C1 segment of cervical spinal cord (tissue), 14 donors: ENCODE measurements at places on chromosomes 3 and 15.

DNA sequence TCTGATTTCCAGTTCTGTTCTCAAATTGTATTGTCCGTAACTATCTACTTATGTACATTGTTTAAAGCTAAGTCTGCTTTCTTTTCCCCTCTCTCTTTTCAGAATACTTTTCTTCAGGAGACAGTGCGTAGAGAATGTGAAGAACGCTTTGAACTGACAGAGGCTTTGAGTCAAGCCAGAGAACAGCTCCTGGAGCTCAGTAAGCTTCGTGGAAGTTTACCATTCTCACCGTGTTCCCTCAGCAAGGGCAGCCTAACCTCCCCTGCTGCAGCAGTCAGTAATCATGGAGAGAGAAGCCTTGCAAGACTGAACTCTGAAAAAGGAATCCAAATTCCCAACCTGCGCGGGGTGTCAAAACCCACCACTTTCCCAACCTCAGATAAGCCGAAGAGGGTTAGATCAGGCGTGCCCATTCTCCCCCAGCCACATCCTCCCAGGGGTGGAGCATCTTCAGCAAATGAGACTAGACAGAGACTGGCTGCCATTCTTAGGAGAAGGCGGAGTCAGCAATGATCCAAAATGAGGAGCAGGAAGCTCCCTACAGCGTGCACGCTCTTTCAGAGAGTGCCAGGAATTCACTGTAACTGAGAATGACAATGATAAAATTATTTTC is 114.6 kb downstream of the CCNL1 start:
- DNase-seq = no peak

- no peak for DNase-seq
Observed at GRCh38 chr3:16897254-16897926, 12.6 kb downstream of the PLCL2 start.

DNA sequence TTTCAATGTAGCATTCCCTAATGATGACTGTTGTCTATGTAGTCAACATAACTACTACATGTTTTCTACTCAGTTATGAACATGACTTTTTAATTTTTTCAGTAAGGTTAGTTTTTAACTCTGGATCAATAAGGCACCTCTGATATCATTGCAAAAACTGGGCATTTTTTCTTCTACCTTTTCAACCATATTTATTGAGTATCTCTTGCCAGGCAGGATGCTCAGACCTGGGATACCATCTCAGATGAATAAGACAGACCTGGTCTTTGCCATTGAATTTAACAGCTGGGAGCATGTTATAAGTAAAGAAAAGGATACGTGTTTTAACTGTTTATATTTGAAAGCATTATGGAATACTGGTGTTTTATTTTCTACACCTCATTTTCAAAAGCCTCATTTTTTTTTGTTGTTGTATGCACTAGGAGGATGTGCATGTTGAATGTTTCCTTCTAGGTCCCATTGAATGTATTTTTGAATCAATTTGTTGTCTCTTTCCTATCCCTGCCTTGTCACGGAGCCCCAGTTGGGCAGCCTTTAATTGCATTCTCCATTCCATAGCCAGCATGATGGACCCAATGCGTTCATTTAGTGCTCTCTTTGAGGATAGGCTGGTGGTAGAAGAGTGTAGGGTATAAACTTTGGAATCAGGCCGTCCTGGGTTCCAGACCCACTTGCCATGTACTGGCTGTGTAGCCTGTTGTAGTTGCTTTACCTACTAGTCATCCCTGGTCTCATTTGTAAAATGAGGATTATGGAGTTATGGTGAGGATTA is 3.7 kb downstream of the TGFBR2 start:
- DNase-seq = no peak

DNA sequence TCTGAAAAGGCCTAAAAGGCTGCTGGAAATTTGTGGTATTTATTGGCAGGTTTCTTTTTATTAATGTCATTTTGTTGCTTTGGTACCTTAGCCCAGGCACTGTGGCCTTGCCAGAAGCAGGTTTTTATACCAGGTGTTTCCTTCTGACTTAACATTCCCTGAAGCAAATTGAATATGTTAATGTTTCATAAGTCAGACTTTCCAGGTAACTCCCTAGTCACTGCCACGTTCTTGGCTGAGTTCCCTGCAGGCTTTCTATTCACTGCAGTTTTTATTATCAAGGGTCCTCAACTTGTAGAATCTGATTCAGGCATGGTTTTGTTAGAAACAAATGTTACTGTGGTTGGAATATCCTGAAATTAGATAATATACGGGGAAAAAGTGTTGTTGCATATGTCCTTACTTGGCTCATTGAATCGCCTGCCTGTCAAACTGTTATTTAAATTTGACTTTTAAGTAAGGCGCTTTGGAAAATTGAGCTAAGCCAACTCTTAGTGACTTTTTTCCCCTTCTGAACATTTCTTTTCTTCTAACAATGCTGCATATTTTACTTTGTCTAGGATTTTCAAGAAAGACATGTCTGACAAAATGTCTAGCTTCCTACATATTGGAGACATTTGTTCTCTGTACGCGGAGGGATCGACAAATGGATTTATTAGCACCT is 22.9 kb downstream of the ITPR1 start:
- DNase-seq = no peak

- no peak for DNase-seq
Observed at GRCh38 chr15:76930831-76931396, 635 bp upstream of the RCN2 start.

- no peak for DNase-seq
Observed at GRCh38 chr15:71660501-71660900, 149.9 kb upstream of the NR2E3 start.

GRCh38 chr3:180416111-180416594 is 185.8 kb upstream of the TTC14 start:
- DNase-seq = peak; percentile 15

DNA sequence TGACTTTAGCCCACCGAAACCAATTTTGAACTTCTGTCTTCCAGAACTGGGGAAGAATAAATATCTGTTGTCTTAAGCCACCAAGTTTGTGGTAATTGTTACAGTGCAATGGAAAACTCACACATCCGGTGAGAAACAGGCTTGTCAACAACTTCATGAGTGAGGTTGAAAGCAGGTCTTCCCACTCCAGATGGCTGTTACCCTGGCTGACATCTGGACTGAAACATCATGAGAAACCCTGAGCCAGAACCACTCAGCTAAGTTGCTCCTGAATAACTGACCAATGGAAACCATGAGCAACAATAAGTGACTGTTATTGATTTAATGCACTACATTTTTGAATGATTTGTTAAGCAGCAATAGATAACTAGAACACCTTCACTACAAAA is 10.3 kb downstream of the ACSBG1 start:
- DNase-seq = no peak

DNA sequence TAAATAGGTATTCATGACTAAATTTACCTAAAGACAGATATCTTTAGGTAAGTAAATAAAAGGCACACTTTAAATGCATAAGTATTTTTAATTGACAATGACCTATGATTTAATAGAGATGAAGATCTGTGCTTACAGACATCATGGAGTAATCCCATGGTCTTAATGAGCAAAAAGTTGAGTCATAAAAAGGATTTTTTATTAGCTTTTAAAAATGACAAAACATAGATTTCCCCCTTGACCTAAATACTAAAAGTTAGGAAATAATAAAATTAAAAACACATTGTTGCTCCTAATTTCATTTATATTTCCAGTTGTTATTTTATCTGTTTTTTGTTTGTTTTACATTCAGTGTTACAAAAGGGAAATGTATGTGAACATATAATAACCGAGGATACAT is 1005.7 kb downstream of the ROBO1 start:
- no peak for DNase-seq

GRCh38 chr15:76380249-76380648 is 43.7 kb downstream of the ISL2 start:
- DNase-seq = no peak
